NCI-H1417 treated with DMSO at 0.1 percent for 48 hours (cell line): ENCODE measurements at places on chromosomes 11 and 22.

- DNase-seq: no peak
Measured at GRCh38 chr11:118656563-118657165, 22.8 kb downstream of the TREH start.

DNA sequence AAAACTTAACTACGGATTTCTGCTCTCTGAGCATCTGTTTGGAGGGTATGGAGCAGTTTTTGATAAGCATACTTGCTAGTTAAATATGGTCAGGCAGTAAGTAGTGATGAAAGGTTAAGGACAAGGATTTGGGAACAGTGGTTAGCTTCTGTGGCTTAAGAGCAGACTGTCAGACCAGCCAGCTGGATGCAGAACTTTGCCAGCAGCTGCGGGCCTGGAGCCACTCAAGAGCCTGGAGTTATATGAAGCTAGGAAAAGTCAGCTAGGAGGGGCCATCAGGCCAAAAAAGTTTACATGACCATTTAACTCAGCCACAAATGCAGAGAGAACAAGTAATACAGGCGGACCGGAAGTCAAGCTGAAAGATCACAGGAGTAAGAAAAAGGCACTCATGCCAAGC, 1817.7 kb downstream of the LRRC4C start:
- no peak for DNase-seq

GRCh38 chr11:75642402-75643113, 26.3 kb downstream of the MAP6 start:
- no peak for DNase-seq

DNA sequence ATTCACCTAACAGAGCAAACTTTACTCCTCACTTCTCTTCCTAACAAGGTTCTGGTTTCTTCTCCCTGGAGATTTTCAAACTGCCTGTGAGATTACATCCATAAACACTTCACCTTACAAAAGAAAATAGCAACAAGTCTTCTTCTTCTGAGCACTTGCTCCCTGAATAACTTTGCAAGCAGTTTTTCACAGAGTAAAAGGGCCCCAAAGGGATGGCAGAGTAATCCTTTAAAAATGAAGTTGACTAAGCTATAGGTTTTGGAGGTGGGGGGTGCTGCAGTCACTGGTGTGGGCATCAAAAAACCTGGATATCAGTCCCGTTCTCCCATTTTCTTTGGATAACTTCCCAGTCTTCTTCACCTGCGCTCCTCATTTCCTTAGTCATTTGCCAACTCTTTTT, 484.9 kb downstream of the MIAT start:
- DNase-seq: no peak

DNA sequence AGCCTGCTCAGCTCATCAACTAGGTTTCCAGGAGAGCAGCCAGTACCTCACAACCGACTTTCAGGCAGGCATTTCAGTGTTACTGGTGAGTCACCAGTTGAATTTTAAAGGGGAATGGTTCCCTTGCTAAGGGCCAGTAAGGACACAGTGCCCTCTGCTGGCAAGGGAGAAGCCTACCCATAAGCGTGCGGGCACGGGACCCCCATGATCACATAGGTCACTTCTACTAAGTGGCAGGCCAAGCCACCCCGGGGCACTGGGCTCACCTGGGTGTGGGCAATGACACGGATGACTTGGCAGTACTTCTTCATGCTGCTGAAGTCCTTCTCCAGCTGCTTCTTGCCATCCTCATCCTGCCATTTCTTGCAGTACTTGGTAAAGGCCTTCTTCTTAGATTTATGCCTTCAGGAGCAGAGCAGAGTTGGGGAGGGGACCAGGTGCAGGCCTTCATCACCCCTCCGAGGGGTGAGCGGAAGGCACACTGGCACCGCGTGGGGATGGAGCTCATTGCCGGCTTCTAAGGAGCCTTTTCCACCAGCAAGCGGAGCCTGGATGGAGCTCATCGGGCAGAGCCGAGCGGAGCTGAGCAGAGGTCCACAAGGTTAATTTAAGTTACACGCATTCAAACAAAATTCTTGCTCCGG, 2.9 kb downstream of the RPL3 start:
- DNase-seq: no peak

DNA sequence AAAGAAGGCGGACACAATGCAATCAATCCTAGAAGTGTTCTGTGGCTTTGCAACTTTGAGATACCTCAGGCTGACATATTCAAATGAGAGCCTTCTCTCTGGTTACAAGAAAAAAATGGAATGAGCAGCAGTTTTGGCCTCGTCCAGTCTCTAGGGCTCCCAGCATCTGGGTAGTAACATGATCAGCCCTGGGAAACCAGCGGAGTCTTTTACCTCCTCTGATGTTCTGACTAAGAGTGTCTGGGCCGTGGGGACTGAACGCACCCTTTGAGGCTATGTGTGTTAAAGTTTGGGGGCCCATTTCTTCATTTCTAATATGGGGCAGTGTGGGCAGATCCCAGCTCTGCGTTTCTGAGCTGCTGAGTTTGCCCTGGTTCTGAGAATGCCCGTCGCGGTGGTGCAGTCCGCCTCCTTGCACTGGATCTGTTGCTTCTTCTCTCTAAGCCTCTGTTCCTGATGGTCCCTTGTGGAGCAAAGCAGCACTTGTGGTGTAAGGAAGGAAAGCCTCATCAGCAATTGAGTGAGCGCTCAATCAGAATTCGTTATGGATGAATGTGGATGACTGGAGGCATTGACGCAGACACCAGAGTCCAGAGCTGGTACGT, 8.1 kb downstream of the PARVB start:
- no peak for DNase-seq

- DNase-seq: no peak
Measured at GRCh38 chr11:61489833-61490721, 18.5 kb upstream of the LRRC10B start.

DNA sequence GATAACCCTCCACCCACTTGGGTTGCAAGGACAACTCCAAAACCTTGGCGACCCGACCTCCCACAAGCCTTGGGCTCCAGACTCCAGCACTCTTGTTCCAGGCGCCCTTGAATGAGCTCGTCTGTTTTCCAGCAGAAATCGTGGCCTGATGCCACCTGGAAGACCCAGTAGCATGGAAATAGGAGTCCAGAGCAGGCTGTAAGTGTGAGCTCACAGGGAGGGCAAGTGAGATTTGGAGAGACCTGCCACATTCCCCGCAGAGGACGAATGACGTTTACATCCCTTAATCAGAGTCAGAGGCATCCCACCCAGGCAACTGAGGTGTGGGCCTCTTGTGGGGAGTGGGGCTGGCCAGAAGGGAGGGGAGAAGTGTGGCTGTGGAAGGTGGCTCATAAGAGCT, 71.9 kb downstream of the LDLRAD3 start:
- DNase-seq: no peak

DNA sequence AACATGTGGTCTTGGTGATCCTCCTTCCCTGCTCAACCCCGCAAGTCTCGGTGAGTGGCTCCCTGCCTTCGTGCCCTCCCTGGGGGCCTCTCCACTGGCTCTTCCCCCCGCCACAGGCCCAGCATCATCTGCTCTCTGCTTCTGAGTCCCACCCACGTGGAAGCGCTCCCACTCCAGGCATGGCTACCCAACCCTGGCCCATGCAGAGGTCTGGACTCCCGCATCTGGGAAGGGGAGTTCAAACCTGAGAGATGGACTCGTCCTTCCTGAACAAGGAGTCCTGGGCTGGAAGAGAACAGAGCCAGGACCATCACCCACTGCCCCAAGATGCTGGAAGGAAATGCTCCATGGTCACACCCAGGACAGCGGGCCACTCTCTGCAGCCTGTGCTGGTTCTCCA, 90.8 kb downstream of the DHCR7 start:
- DNase-seq: no peak

GRCh38 chr11:2807025-2807681, 78.4 kb downstream of the CDKN1C start:
- DNase-seq: no peak

GRCh38 chr11:45605051-45605450, 60.4 kb downstream of the CHST1 start:
- no peak for DNase-seq

- no peak for DNase-seq
Measured at GRCh38 chr11:78788533-78788932, 213.9 kb upstream of the NARS2 start.

DNA sequence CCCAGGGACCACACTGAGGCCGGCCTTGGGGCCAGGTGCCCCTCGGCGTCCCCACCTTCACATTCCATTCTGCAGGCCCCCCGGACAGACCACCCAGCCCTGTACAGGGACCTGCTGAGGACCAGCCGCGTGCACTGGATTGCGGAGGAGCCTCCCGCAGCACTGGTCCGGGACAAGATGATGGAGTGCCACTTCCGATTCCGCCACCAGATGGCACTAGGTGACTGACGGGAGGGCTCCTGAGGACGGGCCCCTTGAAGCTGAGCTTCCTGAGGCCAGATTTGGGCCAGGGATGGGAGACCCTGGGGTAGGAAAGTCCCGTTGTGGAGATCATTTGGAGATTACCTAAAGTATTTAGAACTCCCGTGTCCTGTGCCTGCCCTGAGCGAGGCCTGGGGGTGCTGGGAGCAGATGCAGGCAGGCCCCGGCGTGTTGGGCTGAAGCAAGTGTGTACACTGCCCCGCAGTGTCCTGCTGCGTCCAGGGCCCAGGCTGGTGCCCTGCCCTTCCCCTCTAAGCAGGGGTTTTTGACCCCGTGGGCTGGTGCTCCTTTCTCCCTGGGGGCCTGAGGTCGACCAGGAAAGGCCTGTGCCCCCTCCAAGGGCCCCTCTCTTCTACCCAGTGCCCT, 20.0 kb downstream of the TRMU start:
- no peak for DNase-seq

DNA sequence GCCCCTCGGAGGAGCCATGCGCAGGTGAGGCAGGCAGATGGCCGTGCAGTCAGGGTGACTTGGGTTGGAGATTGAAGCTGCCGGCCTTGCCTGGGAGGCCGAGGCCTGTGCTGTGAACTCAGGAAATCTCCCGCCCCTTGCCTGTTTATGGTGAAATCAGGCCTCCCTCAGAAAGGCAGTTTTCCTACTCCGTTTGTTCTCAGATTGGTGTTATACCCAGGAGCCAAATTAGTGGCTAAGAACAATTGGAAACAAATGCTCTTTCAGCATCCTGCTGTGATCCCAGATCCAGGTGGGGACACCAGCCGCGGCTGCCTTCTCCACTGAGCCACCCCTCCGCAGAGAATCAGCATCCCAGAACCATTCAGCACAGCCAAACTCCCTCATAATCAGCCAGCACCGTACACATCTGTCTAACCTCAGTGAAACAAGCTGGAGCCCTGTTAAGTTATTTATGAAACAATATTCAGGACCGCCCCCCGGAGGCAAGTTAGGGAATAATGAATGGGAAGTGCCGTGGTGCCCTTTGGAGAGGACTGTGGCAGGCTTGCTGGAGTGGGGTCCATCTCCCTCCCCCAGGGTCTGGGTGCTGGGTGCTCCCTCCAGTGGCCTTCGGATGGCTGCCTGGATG, 60.0 kb downstream of the PKNOX2 start:
- no peak for DNase-seq

- no peak for DNase-seq
Measured at GRCh38 chr22:24102366-24103200, 78.7 kb upstream of the SUSD2 start.

DNA sequence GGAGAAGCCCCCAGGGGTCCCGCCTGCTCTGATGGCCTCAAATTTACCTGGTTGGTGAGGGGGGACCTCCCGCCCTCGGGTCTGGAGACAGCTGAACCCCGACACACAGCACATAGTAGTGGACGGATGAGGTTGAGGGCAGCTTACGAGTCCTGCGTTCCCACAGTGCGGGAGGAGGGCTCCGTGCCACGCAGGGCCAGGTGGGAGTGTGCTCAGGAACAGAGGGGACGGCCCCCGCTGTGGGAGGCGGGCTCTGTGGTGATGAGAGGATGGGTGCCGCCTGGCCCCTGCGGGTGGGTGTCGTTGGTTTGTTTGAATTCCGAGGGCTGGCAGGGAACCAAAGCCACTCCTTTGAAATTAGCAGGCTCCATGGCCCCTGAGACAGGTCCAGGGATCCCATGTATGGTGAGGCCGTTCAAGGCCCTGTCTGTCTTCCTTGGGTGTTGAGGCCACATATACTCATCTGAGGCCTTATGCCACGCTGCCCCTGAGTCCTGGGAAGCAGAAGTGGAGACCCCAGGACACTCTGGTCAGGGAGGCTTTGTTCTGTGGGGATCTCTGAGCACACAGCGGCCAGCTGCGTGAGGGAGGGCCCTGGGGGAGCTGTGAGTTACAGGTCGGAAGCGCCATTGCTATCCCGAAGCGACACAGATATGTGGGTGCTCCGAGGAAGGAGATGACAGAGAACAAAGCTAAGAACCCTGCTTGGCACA, 21.9 kb downstream of the NADSYN1 start:
- DNase-seq: no peak

DNA sequence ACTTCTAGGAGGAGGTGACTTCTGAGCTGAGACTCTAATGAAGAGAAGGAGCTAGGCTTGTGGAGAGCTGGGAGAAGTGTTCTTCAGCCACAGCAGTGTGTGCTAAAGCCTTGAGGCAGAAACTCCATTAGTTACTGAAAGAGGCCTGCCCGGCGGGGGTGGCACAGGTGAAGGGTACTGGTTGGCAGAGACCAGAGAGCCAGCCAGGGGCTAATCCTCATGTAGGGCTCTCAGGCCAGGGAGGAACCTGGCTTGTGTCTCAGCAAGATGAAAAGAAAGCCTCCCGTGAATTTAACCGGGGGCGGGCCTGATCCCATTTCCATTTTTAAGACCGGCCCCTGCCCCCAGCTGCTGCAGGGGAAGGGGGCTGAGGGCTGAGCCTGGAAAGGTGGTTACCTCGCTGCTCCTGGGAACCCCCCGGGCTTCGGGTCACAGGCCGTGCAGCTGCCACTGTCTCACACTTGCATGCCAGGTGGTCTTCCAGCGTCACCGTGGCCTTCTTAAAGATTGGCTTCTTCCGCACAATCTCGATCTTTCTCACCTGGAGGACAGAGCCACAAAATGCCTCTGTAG, 15.0 kb downstream of the PDGFB start:
- DNase-seq: no peak

DNA sequence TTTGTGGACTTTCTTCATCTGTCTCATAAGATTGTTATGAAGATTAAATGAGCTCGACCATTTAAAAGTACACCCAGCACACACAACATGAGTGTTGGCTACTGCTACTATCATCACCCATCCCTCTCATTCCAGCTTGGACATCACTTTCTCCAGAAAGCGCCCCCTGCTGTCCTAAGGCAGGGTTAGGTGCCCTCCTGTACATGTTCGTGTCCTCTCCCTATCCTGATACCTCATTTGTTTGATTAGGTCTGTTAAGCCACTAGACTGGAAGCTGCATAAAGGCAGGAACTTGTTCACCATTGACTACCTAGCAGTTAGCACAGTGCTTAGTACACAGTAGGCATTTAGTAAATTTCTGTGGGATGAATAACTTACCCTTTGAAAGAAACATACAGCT, 85.5 kb downstream of the ENTHD1 start:
- no peak for DNase-seq

DNA sequence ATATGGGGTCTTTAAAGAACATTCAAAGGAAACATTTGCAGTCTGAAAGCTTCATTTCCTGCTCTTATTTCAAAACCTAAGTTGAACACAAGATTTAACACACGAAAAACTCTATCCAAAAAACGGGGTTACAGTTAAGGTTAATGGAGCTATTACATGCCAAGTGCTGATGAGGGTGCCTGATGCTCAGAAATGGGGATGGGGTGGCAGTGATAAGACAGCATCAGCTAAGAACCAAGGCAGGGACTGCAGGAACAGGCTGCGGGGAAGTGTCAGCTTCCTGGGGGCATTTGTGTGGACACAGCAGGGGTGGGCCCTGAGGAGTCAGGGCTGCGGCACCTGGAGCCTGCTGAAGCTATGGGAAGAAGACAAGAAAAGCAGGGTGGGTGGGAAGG, 12.2 kb downstream of the DGCR2 start:
- no peak for DNase-seq
